T-helper 17 cell (primary cell): ENCODE measurements at places on chromosomes 5 and 9.

DNA sequence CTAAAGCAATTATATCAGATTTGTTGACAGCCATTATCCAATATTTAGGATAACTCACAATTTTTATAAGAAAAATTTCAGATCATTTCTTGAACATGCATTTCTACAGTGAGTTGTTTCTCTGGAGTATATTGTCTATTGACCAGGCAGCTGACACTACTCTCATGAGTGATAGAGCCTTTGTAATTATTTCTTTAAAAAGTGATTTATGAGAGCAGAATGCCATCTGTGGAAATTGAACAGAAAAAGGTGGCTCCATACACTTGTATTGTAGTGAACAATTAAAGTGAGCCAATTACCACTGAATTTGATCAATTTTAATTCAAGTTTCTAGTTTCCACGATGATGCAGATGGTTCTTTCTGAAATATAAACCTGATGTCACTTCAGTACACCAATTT, 855.4 kb downstream of the TAF11L14 start:
- no peaks in the 10 kb centered on the region for H3K36me3 ChIP-seq
- no peaks in the 10 kb centered on the region for H3K4me1 ChIP-seq
- H3K27me3 ChIP-seq: no peaks in the 10 kb centered on the region

DNA sequence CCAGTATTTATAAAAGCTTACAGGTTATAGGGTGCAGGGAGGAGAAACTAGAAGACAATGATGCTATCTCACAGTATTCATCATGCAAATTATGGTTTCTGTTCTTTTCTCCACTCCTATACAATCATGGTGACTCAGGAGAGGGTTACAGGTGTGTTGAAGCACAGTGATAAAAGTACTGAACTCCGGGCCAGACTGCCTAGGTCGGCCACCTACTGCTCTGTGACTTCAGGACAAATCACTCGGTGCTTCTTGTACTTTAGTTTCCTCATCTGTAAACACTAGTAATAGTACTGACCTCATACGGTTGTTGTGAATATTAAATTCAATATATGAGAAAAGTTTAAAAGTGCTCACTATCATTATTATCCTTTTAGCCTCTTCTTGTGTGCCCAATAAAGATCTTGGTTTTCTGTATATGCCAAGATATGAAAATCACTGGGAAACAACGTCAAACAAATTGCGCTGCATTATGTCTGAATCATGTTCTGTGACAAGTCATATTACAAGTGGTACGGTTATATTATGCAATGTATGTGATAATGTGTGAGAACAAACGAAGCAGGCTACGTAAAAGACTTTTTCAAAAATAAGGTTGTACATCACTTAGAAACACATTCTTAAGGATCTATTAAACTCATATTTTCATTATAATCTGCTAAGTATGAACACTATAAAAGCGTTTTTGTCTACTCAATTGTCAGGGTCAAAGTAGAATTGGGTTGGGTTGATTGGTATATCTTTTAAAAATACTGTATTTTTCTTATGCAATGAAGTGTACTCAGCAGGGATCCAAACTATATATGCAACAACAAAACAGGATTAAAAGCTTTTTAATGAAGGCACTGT, 153.3 kb downstream of the EFNA5 start:
- H3K4me3 ChIP-seq: no peak overlapping the region
- no peak for DNase-seq
- H3K27ac ChIP-seq: no peak overlapping the region
- peaks cover 3% of the 10 kb centered on the region for H3K4me1 ChIP-seq
- peaks cover 4% of the 10 kb centered on the region for H3K27me3 ChIP-seq
- H3K36me3 ChIP-seq: no peaks in the 10 kb centered on the region

DNA sequence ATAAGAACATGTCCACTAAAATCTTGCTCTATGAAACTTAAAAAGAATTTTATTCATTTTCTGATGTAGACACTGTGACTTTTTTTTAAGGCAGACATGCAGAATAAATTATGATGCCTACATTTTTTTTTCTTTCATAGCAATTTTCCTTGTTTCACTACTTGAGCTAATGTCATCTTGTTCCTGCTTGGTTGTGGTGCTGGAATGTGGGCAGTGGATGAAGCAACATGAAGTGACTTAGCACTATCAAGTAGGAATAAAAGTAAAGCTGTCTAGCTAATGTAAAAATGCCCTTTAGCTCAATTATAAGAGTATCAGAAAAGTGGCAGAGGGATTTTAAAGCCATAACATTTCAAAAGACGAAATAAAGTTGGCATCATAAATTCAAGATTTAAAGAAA, 191.0 kb downstream of the ADAMTS6 start:
- H3K36me3 ChIP-seq: no peaks in the 10 kb centered on the region
- H3K27me3 ChIP-seq: no peaks in the 10 kb centered on the region
- H3K4me1 ChIP-seq: no peaks in the 10 kb centered on the region
- DNase-seq: no peak
- H3K4me3 ChIP-seq: no peak overlapping the region
- no peak overlapping the region for H3K27ac ChIP-seq

DNA sequence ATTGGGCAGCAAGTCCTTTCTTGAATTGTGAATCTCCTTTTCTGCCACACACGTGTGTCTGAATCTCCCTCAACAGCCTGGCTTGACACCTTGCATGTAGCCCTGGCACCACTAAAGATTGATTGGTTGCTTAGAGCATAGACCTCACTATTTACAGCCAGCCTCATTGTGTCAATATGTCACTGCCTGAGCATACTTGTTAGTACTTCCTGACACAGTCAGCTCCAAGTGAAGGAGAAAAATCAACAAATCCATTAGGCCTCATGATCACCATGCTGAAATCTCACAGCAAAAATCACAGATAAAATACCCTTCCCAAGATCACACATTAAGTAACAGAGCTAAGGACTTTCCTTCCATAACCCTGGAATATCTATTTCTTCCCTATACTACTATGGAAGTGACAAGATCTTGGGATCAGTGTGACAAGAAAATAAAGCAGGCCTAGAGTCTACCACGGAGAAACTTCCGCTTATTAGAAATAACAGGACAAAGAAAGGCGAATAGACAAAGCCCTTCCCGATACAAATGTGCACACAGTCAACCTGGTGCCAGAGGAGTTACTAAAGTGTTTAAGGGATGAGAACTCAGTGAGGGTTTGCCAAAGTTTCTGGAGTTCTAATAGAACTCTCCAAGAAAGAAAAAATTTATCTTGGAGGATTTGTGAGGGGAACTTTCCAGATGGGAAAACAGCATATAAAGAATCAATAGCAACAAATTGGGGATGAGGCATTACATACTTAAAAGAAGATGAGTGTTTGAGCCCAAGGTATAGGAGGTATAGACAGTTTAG, 5.6 kb upstream of the ARL15 start:
- H3K36me3 ChIP-seq: peaks cover 2% of the 10 kb centered on the region
- peaks cover 3% of the 10 kb centered on the region for H3K4me1 ChIP-seq
- peaks cover 56% of the 10 kb centered on the region for H3K27me3 ChIP-seq
- no peak overlapping the region for H3K27ac ChIP-seq
- DNase-seq: no peak

DNA sequence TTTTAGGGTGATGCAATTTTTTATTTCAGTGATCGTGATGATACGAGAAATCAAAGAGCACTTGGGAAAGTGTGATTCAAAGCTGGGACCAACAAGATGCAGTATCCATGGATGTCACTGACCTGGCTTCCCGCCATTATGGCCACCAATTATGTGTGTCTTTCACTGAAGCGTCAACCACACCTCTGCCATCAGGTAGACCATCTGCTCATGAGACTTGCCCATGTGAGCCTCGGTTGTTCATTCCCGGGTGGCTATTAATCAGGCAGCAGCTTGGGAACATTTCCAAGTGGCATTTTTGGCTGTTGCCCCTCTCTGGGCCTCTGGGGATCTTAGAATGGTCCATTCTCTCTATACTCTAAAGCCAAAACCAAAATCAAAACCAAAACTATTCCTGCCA, 436.0 kb upstream of the ADAMTSL1 start:
- no peak for DNase-seq
- H3K27ac ChIP-seq: no peak overlapping the region
- no peaks in the 10 kb centered on the region for H3K36me3 ChIP-seq
